NCI-H1417 (cell line): ENCODE measurements at places on chromosomes 13 and 19.

- no peak for DNase-seq
These were observed 439.5 kb downstream of the FGF9 start for GRCh38 chr13:22110368-22110767.

DNA sequence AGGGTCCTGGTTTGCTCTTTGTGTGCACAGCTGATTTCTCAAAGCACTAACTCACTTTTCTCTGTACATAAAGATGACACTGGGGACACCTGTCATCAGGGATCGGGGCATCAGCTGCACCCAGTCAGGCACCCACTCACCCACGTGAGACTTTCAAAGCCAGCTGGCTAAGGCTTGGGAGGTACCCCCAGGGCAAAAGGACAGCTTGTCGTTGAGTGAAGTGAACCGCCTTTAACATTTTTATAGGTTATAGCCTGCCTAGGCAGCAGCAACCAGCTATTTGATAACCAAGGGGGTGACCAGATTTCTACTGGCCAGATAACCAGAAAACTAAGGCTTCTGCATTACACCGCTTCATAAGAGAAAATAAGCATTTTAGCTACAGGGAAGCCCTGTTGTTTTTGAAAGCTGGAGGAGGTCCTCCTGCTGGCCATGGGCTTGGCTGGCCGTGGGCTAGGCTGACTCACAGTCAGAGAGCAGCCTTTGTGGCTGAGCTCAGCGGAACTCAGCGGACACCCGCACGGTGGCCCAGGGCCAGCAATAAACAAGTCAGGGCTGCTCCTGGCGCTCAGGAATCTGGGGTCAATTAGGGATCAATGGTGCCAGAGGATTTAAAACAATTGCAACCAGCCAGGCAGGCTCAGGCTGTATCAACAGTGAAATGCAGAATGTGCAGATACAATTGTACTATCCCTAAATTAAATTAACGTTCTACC, 57.1 kb downstream of the ALOX5AP start:
- peak; percentile 42 for DNase-seq

- no peak for DNase-seq
These were observed 25.6 kb upstream of the ZNF681 start for GRCh38 chr19:23784274-23784673.

DNA sequence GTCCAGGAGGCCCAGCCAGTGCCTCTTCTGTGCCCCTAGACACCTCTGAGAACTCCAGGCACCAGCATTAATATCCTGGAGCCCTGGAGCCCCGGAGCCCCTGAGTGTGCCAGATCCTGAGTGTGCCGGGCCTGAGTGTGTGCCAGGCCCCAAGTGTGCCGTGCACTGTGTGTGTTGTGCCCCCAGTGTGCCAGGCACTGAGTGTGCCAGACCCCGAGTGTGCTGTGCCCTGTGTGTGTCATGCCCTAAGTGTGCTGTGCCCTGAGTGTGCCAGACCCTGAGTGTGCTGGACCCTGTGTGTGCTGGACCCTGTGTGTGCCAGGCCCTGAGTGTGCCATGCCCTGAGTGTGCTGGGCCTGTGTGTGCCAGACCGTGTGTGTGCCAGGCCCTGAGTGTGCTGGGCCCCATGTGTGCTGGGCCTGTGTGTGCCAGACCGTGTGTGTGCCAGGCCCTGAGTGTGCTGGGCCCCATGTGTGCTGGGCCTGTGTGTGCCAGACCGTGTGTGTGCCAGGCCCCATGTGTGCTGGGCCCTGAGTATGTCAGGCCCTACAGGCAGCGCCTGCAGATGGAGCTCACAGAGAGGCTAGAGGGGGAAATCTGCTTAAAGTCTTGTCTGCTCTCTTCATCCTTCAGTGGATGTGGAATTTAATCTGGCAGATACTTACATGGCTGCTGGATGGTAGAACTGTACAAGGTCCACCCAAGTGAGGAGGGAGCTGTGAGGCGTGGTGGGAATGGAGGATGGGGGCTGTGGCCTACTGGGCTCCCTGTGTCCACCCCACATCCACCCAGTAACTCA, 53.9 kb downstream of the C13orf46 start:
- DNase-seq, result no peak

DNA sequence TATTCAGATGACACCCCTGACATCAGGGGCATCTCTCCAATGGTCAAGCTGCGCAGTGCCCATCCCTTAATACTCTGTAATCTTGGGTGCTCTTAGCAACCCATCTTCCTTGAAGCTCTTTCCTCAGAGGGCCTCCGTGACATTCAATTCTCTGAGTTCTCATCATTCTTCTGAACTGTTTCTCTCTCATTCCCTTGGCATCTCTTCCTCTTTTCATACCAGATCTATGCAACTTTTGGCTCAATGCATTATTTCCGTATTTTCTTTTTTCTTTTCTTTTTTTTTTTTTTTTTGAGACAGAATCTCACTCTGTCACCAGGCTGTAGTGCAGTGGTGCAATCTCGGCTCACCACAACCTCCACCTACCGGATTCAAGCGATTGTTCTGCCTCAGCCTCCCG, 53.9 kb downstream of the PCDH8 start:
- no peak for DNase-seq

GRCh38 chr13:68125087-68125480, 894.9 kb upstream of the PCDH9 start:
- no peak for DNase-seq

DNA sequence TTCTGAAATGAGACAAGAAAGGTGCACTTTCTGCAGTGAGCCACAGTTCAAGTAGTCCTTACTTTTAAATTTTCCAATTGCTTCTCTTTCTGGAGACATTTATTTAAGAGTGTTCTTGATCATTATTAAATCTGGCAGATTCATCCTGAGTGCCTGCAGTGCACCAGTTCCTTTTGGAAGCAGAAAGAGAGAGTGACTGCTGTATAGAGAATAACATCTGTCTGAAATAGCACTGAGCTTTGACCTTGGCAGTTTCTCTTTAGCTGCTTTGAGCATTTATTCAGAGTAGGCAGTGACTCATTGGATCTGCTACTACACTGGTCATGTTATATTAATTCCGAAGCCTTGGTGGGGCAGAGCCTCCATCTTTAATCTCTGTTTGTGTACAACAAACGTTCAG, 1373.7 kb downstream of the PCDH9 start:
- no peak for DNase-seq

DNA sequence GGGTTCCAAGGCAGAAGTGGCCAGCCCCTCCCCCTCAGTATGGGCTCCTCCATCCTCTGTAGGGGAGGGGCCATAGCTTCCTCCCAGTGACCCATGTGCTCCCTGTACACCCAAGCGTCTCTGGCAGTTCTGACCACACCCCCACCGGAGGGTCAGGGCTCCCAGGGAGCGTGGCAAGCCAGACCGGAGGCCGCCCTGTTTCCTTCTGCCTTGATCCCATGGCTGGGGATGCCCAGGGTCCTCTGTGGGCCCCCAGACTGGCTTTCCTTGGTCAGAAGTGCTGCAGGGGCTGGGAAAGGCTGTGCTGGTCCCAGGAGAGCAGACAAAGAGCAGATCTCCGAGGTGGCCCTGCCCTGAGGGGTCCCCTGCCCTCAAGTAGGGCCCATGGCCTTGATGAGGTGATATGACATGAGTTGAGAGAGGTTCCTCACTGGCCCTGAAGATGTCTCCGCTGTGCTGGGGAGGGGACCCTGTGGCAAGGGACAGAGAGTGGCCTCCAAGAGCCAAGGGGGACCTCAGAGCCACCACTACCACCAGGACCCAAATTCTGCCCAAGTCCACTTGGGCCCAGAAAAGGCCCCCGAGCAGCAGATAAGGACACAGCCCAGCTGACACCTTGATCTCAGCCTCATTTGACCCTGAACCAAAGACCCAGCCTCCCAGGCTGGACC, 7.8 kb upstream of the F2RL3 start:
- DNase-seq, result no peak

- no peak for DNase-seq
These were observed 880 bp downstream of the FGF9 start for GRCh38 chr13:21671620-21672286.

- DNase-seq, result no peak
These were observed at the start of gene GRIN3B for GRCh38 chr19:1000095-1000494. GRIN3B (plus strand) TSS chr19:1000419; CDS start chr19:1000438, 19 bp downstream.

- DNase-seq, result no peak
These were observed 18.1 kb downstream of the DPP9 start for GRCh38 chr19:4705413-4706131.
